ENCODE measurements at places on chromosomes 13 and 19.

DNA sequence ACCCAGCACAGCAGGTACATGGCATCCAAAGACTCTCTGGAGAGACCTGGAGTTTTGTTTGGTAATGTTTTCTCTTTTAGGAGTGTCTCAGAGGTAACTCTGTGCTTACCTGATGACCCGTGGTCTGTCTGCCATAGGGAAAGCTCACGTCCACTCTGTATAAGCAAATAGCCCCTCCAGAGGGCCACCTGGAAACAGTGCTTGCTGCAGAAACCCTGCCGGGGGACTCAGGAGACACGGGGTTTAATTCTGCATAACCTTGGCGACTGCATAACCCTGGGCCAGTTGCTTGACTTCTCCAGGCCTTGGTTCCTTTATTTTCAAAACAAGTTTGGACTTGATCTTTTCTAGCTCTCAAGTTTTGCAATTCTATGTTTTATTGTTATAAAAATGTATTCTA lies 187.2 kb upstream of the SOX1 start:
- no peak for DNase-seq

DNA sequence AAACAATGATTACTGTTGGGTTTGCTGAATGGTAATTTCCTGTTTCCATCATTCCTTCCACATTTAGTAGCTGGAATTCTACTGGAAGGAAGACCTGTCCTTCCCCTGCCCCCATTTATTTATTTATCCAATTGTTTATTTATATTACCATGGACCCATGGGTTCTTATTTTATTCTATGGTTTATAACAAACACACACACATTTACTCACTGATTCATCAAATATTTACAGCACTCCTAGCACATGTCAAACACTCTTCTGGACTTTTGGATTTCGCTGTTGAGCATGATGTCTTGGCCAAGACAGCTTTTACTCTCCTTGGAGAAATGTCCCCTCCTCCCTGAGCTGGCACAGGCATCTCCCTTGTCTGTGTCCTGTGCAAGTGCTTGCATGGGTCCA lies 227.8 kb upstream of the MAB21L1 start:
- DNase-seq = no peak

DNA sequence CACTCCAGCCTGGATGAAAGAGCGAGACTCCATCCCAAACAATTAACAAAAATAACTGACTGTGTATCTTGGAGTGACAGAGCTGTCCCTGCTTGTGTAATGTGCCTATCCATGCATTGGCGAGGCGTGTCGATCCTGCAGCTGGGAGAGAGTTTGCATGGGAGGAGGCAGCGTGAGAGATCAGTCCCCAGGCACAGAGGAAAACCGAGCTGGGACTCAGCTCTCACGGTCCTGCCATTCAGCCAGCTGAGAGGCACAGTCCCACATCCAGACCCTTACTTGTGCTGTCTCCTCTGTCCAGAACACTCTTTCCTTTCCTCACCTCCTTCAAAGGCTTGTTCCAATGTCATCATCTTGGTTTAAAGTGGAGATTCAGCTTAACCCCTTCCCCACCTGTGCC lies 11.9 kb upstream of the SULT2B1 start:
- no peak for DNase-seq

- no peak for DNase-seq
These were observed 3.3 kb downstream of the ICAM5 start for GRCh38 chr19:10292789-10293636.

DNA sequence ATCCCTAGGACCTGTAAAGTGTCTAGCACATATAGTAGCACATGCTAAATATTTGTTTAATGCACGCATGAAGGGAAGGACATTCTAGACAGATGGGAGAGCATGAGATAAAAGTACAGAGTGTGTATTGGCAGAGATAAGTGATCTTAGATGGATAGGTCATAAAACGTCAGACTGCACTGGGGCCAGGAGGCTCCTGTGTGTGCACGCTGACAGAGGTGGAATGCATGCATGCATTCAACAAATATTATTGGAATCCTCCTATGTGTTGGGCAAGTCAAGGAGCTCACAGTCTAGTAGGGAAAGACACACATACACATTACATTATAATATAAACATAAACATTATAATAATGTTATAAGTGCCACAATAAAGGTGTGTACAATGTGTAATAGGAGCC lies 73.3 kb downstream of the FGF9 start:
- DNase-seq = no peak

GRCh38 chr13:65378943-65379519 lies 1851.1 kb downstream of the PCDH9 start:
- DNase-seq = no peak

DNA sequence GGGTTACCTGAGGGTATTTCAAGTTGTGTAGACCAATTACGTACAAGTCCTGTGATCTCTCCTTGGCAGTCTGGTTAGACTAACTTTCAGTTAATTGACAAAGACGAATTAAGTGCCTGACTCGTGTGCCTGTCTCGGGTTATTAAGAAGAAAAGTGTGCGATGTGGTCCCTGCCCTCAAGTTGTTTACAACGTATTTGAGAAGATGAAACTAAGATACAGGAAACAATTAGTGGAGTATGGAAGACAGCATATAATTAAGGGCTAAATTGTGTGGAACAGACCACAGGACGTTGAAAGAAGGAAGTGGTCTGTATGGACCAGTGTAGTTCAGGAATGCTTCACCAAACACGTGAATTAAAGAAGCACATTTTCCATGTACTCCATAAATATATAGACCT lies 49.2 kb downstream of the KLF5 start:
- DNase-seq = no peak

DNA sequence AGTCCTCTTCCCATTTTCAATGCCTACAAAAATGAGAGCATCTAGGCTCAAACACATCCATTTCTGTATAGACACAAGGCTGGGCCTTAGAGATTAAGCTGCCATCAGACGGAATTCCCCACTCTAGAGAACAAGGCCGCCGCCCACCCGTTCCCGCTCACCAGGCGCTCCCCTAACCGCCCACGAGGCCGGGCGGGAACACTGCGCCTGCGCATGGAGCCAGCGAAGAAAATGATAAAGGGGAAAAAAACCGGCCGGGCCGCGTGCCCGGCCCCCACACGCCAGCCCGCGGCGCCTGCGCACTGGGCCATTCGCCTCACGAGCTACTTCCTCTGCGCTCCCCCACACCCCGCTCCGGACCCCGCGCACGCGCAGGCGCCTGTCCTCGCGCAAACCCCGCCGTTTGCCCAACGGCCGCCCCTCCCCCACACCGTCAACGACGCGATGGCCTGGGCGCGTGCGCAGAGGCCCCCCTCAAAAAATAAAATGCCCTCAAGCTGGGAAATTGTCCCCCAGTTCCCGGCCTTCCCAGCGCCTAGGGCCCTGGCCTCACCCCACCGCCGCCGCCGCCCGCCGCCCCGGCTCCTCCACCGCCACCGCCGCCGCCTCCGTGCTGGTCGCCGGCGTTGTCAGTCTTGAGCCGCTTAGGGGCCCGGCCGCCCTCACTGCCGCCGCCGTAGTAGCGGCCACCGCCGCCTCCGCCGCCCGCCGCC lies 483 bp downstream of the HNRNPL start:
- peak; percentile 95 for DNase-seq

- no peak for DNase-seq
These were observed 626.2 kb upstream of the SLC10A2 start for GRCh38 chr13:103692442-103692841.

- DNase-seq = no peak
These were observed 2.3 kb downstream of the MYH14 start for GRCh38 chr19:50205681-50206138.

DNA sequence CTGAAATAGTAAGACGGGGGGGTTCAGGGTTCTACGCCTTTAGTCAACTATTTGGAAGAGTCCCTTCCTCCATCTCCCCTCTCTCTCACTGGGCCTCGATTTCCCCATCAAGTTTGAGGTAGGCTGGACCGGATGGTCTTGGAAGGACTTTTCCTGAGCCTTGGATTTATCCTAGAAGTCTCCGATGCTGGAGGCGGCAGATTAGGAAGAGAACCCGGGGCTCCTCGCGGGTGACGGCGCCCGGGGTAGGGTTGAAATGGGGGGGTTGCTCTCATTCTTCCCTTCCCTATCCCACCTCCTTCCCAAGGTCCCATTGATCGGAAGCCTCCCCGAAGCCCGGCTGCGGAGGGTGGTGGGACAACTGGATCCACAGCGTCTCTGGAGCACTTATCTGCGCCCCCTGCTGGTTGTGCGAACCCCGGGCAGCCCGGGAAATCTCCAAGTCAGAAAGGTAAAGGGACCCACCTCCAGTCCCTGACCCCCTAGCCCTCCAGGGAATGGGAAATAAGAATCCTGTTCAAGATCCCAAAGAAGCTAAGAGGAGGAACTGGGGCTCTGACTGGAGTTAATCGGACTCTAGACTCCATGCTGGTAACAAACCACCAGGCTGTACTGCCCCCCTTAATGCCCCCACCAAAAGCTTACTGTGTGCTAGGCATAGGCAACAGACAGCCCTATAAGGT lies 781 bp downstream of the QPCTL start:
- no peak for DNase-seq

DNA sequence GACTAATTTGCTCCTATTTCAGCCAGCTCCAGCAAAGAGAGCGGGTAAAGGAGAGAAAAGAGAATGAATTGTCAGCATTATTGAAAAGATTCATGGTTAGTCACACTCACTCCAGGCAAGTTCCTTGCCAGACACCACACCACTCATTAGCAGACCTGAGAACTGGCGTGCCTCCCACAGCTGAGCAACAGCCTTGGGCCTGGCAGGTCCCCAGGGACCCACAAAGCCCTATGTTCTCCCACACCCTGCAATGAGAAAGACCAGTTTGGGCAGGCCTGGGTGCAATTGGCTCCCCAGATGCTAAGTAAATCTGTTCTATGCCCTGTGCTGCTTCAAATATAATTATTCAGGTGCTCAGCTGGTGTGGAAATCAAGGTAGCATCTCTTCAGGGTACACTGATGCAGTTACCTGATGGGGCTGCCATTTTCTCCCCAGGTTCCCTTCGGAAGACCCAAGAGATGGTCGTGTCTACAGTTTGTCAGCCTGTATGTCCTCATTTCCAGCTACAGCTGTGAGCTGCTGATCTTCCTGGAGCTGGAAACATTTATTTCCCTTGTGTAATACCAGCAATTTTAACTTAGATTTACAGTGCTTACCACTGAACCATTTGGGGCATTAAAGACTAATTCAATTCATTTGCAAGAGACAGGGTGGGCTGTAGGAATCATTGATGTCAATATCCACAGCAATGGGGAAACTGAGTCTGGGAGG lies 405.0 kb downstream of the COG6 start:
- no peak for DNase-seq

Measured in stimulated activated CD4-positive, alpha-beta T cell treated with anti-CD3 and anti-CD28 coated beads, TNF-alpha, amount 100 ng/mL, for 1 hour (primary cell).